Astrocyte of the hippocampus (primary cell): ENCODE measurements at places on chromosomes 7 and 10.

DNA sequence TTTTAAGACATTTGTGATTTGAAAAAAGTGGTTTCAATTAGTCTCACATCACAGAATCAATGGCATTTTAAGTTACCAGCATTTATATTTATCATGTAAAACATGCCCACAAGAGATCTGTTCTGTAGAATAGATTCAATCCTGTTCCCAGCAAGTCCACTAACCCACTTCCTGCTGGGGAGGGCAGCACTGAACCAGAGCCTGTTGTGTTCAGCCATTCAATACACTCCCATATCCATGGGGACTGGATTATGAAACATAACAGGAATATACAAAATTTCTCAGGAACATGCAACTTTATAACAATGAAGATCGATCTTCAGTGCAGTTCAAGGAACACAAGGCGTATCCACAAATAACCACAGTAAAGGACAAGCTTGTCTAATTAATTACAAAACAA, 24.4 kb upstream of the ANK3 start:
- DNase-seq = no peak

DNA sequence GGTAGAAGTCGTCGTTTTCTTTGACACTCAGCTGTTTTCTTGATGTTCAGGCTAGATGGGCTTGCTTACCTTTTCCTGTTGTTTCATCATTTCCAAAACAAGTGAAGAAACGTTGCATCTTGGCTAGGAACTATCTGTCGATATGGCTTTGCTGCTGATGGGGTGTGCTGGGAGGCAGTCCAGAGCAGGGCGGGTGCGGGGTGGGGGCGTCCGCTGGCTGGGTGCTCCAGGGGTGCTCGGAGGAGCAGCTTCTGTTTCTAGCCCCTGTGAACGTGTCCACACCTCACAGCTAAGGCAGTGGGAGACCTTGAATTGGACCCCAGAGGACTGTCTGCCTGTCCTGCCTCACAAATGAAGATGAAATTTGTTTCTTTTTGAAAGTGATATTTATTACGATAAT, 7.6 kb upstream of the SUN1 start:
- DNase-seq = no peak

- no peak for DNase-seq
Measured at GRCh38 chr7:55438085-55438756, 73.1 kb downstream of the LANCL2 start.

- DNase-seq = peak; percentile 80
Measured at GRCh38 chr10:114577133-114577532, 80.9 kb downstream of the ABLIM1 start.

- no peak for DNase-seq
Measured at GRCh38 chr10:75613685-75614504, 182.5 kb downstream of the LRMDA start.

DNA sequence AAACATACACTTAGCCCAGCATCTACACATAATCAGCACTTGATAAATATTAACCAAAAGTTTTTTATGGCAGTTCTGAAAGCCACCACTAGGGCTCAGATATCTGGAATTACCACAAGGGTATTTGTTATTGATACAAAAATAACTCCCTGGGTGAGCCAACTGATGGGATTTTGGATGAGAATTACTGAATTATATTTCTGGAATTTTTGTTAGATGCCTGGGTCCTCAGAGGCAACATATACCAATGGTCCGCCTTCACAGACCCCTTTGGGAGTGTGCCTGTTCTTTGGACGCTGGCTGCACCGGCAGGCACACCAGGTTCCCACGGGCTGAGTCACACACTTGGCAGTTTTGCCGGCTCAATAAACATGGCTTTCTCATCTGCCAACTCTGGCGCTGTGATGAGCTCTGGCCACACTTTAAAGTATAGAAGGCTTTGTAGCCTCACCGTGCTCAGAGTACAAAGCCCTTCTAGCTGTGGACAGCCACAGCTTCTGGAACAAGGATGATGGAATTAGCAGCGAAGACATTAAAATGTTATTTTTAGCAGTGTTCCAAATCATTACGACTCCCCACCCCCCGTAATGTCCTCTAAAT, 24.5 kb upstream of the EEPD1 start:
- DNase-seq = peak; percentile 97

DNA sequence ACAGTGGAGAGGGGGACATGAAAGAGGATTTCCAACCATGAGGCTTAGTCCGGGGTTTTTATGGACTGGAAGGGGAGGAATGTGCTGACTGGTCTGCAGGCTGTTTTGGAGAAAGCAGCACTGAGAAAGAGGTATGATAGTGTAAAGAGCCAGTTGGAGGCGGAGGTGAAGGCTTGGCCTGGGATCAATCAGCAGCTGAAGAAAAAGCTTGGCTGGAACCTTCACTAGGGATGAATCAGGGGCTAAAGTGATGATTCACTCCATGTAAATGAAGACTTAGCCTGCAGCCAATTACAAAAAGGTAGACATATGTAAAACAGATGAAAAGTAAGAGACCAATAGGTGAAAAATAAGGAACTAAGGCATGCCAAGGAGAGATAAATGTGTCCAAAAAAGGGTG, 1382.6 kb downstream of the GATA3 start:
- peak; percentile 81 for DNase-seq

- DNase-seq = no peak
Measured at GRCh38 chr10:128843972-128844371, 623.1 kb upstream of the MGMT start.

- DNase-seq = peak; percentile 70
Measured at GRCh38 chr10:86439544-86439943, 72.9 kb upstream of the GRID1 start.

GRCh38 chr7:132240821-132241422, 335.3 kb downstream of the PLXNA4 start:
- no peak for DNase-seq

DNA sequence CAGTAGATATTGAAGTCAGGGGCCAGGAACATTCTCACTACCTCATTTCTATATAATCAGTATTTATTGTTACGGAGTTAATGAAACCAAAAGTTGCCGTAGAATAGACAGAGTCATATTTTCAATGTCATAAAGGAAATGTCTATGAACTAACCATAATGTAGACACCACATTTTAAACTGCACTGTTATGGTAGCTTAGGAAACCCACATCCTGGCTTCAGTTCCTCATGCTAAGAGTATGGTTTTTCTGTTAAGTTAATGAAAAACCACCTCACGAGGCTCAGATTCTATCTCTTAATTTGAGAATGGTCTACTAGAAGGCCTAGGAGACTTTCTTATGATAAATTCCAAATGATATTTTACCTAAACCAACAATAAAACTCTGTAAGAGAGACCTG, 166.5 kb downstream of the TMEM26 start:
- DNase-seq = no peak

DNA sequence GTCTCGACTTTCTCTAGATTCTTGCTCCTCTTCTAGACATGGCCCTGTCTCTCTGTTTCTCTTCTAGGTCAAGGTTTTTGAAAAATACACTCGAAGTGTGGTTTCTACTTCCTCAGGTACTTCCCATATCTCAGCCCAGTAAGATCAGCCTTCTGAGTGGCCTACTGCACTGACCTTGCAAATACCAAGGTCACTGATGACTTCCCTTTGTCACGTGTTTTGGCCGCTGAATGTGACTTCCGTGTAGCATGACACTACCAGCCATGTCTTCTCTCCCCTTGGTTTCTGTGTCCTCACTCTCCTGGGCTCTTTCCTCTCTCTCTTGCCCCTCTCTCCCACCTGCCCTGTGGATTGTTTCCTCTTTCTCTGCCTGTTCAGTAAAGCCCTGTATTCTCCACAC, 7.9 kb upstream of the WIPF3 start:
- no peak for DNase-seq

GRCh38 chr7:5659584-5659983, 121.9 kb downstream of the RNF216 start:
- DNase-seq = no peak

- peak; percentile 20 for DNase-seq
Measured at GRCh38 chr7:40572810-40573465, 438.1 kb downstream of the SUGCT start.

GRCh38 chr7:139679731-139680594, 97.8 kb downstream of the HIPK2 start:
- DNase-seq = peak; percentile 69

- no peak for DNase-seq
Measured at GRCh38 chr10:130708465-130709070, 572.4 kb downstream of the GLRX3 start.

DNA sequence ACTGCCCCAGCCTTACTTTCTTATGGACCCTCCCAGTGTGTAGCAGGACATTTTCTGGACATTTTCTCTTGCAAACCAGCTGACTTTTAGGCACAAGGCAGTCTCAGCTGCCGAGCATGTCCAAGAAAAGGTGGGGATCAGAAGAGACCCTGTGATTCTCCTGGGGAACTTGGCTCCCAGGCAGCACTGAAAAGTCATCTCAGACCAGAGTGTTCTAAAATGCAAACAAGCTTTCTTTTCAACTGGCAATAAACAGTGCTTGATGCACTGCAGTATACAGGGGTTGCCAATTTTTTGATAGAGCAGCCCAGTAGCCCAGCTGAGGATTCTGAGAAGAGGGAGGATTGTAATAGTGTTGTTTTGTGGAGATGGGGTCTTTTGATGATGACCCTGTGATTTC, 168.0 kb upstream of the PHYHIPL start:
- no peak for DNase-seq

DNA sequence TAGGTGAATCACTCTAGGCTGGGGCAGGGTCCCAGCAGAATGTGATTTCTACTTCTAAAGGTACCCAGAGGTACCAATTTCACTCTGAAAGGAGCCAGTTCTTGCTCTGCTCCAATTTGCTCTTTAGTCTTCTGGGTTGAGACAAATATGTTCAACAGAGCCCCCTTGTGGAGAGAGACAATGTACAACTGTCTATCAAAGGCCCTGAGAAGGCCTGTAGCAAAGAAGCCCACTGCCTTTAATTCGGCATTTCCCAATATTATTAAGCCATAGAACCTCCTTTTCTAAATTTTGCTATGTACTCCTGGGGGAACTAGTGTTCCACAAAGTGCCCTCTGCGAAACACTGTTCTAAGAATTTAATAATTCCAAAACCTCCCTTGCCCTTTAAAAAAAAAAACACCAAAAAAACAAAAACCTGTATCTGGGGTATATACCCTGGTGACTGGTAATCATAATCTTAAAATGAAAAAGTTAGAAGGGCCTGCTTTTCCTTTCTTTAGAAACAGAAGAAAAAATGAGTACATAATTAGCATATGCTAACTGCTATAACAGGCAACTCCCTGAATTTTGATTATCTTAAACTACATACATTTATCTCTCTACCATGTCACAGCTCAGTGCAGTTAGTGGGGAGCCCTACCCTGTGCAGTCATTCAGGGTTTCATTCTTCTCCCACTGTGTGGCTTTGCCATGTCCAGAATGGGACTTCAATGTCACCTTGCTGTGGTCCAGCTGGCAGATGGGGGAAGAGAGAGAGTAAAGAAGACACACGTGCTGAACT, 160.9 kb upstream of the BMPER start:
- no peak for DNase-seq

GRCh38 chr10:130230036-130230435, 93.8 kb downstream of the GLRX3 start:
- no peak for DNase-seq

DNA sequence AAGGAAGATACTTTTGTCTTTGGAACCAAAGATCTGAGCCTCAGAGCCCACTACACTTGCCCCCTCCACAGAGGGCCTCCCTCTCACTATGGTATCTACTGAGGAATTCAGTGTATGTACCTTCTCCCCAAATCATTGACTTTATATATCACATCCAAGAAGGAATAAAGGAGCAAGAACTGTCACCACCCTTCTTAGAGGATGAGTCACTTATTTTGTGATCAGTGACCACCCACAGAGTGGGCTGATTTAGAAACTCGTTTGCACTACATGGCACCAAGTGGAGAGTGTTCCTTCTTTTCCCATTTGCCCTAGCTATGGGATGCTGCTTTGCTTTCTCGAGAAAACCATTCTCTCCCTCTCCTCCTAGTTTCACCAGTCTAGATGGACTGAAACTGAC, 5.7 kb downstream of the TMEM243 start:
- DNase-seq = no peak

DNA sequence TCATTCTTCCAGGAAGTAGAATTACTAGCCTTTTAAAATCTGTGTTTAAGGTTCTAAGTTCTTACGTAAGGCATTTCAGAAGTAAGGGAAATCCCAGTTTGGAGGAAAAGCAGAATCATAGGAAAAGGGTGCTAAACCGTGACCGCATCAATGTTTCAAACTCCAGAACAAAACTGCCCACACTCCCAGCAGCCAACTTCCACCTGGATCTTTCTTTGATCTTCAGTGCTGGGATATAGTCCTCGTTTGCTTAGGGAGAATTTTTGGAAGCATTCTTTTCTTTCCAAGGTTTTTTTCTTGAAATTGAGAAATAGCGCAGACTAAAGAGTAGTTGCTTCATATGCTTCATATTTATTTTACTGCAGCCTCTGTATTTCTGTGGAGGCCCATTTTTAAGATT, 8.9 kb downstream of the PROSER2 start:
- DNase-seq = no peak

GRCh38 chr10:17210361-17210760, 8.9 kb upstream of the TRDMT1 start:
- peak; percentile 44 for DNase-seq

DNA sequence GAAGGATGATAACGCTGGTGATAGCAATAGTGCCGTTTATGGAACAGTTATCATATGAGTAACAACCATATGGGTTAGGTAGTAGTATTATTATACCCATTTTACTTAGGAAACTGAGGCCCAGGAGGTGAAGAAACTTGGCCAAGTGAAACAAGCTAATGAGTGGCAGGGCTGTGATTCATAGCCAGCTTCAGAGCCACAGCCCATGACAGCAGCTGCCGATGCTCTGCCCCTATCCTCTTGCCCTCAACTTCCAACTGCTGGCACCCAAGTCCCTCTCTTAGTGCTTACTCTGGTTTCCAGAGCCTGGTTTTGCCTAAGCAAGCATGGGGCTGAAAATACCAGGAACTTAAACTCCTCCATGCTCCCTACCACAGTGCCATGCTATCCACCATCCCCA, 12.3 kb downstream of the SH3PXD2A start:
- DNase-seq = no peak
